ENCODE measurements at places on chromosomes 4 and X.

DNA sequence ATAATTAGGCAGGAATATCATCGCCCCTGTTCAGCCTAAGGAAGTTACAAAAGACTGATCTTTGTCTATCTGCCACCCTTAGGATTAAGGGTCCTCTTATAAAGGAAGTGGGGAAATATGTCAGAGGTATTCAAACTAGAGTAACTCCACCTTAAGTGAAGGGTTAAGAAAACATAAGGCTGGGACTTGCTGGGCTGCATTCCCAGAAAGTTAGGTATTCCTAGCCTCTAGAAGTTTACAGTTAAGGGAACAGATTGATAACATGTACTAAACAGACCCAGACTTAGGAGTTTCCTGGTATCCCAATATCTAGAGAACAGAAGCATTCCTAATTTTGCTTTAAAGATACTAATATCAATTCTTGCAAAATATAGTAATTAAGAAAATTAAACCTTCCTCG is 6.0 kb downstream of the CXCL2 start:
- DNase-seq: no peak

DNA sequence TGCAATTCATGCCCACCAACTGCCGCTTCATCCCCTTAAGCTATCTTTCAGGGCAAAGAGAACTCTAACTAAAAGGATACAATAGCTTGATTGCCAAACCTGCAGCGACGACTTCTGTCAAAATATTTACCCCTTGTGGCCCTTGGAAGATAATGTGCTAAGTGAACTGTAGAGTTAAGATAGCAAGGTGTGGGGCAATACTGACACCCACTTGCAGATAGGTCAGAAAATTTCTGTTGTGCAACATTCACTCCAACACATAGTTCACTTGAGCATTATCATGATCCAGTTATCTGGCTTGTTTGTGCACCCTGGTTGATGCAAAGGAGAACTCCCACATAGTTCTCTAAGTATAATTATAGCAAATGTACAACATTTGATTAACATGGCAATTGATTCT is 55.6 kb downstream of the RHOXF2B start:
- no peak for DNase-seq

DNA sequence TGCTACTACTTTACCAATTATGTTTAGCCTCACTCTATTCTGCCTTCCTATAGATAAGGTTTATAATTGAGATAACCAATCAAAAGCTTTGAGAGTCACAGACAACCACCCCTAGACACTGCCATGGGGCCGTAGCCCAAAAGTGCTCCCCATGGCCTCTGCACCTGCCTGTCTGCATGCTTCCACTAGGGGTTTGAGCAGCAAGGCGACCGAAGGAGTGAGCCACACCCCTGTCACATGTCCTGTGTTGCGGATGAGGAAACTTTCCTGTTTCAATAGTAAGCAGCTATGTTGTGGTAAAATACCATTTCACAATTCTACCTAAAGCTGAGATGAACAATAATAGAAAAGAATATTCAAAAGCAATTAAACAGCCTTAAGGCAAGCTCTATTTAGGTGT is 856.0 kb upstream of the FRG1 start:
- DNase-seq: no peak

- DNase-seq: no peak
Measured at GRCh38 chrX:45006002-45006800, 133.2 kb downstream of the KDM6A start.

- no peak for DNase-seq
Measured at GRCh38 chr4:128571747-128572146, 237.8 kb upstream of the JADE1 start.

GRCh38 chr4:160372390-160372789 is 1269.5 kb downstream of the RAPGEF2 start:
- no peak for DNase-seq

GRCh38 chrX:12868747-12869146 is 1.9 kb downstream of the TLR7 start:
- DNase-seq: no peak

- DNase-seq: no peak
Measured at GRCh38 chrX:45774961-45775360, 574.3 kb upstream of the DIPK2B start.

- no peak for DNase-seq
Measured at GRCh38 chrX:136046295-136047015, 61.2 kb downstream of the SLC9A6 start.

DNA sequence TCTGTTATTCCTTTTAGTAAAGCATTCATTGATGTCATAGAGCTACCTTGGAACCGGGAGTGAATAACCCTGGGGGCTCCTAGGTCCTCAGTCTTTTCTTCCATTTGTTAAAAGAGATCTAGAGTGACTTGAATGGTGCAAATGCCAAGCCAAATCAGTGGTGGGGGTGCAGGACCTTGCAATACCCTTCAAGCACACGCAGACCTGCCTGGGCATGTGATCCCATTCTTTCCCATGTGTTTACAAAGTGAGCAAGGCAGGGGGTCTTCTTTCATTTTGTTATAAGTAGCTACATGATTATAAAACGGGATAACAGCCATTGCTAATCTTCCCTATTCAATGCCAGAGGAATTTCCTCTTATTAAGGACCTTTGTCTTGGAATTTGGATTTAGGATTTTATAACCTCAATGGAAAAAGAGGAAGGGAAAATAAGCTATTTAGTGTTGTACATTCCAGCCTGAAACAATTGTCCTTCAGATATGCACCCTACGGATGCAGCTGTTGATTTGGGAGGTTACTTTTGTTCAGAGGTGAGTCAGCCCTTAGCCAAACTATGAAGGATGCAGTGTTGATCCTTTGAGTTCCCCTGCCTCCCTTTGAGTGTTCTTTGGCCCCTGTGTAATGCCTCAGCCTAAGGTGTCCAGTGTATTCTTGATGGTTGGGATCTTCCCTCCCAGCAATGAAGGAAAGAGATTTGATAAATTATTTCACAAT is 623.8 kb upstream of the HTR2C start:
- DNase-seq: no peak

GRCh38 chrX:42778096-42778495 is at the start of gene PPP1R2C:
TSS of gene PPP1R2C (minus strand) at chrX:42778163. CDS start at chrX:42778079, 84 bp downstream.
- no peak for DNase-seq

- no peak for DNase-seq
Measured at GRCh38 chrX:599837-600715, 30.5 kb upstream of the SHOX start.

GRCh38 chrX:29453333-29453732 is 762.0 kb upstream of the MAGEB2 start:
- no peak for DNase-seq

- no peak for DNase-seq
Measured at GRCh38 chr4:17066236-17066635, 167.8 kb upstream of the LDB2 start.

- no peak for DNase-seq
Measured at GRCh38 chr4:102736636-102737549, 23.9 kb downstream of the MANBA start.

Data from renal cortex interstitium (tissue), 15 donors.